Stimulated activated naive CD8-positive, alpha-beta T cell treated with anti-CD3 and anti-CD28 coated beads, Interleukin-15, Interleukin-2, amounts not matched to agents 100 U/mL and 50 U/mL, for 24 hours (primary cell): ENCODE measurements at places on chromosomes 6 and 20.

DNA sequence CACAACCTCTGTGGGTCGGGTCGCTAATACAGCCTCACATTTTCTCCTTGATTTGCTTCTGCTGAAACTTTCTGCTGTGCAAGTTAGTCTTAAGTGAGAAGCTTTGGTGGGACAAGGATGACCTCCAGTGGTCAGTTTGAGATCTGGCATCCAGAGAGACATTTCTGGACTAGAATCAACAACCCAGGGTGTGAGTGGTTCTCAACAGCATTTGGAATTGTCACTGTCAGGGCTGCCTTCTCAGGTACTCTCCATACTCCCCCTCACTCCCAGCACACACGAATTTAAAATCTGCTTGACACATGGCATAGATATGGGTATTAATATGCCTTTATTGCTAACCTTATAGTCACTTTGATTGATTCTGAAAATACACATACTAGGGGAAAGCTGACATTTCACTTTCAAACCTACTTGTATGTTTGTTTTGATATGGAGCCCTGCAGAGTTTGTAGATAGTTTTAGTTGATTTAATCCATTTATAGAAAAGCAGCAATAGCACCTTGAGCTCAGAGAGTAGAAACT is 13.2 kb downstream of the OTOR start:
- peak; percentile 31 for DNase-seq

DNA sequence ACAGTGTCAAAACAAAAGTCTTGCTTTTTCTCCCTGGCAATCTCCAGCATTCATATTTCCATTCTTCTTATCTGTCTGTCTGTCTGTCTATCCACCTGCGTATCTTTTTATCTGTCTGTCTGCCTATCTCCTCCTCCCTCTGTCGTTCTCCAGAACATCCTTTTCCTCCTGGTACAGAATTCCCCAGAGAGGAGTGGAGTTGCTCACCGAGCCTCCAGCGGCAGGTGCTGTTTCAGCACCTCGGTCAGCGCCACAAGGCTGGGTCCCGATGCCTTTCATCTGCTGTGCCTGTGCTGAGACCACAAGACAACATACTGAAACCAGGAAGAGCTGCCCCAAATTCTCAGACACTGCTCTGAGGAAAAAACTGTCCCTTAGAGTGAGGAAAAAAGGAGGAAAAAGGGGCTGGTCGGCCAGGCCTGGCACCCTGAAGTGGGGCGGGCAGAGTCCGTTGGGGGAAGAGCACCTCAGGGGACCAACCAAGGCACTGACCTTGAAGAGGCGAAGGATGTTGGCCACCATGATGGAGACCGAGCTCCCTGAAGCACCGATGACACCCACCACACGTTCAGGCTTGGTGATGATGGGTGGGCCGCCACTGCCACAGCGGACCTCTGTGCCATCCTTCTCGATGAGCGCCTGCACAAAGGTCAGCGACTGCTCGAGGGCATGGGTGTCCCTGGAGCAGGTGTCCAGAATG is 13.3 kb downstream of the GRM4 start:
- DNase-seq = peak; percentile 51

DNA sequence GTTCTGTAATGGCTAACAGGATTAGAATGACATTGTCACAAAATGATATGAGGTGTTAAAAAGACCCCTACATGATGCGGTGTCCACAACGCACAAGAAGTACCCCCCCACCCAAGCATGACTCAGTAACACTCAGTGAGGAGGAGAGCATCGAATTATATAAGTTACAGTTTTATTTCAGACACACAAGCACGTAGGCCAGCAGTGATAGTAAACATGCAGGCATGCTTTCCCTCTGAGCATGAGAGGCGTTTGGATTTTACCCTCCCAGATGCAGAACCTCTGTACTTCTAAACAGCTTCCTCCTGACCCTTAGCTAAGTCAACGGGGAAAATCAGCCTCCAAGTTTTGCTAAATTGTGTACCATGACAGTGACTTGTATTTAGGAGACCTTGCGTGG is 23.9 kb downstream of the GNAS start:
- no peak for DNase-seq

DNA sequence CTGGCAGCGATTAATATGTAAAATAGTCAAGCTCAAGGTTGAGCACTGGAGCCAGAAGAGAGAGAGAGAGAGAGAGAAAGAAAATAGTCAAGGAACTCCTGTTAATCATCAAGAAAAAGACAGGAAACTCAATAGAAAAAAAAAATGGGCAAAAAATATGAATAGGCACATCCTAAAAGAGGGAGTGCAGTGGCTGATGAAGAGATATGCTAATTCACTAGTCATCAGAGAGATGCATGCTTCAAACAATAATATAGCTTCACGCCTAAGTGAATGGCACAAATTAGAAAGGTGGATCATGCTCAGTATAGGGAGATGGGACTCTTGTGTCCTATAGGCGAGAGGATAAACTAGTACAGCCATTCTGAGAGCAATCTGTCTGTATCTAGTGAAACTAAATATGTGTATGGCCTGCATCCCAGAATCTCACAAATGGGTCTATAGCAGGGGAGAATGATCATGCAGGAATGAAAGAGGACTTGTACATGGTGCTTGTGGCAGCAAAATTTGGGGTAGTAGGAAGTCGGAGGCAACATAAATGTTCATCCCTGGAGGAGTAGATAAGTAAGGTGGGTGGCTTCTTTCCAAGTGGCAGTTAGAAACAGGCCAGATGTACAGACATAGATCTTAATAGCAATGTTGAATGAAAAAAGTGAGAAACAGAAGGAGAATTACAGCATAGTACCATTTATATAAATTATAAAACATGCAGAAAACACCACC is 176.8 kb downstream of the VEGFA start:
- no peak for DNase-seq

DNA sequence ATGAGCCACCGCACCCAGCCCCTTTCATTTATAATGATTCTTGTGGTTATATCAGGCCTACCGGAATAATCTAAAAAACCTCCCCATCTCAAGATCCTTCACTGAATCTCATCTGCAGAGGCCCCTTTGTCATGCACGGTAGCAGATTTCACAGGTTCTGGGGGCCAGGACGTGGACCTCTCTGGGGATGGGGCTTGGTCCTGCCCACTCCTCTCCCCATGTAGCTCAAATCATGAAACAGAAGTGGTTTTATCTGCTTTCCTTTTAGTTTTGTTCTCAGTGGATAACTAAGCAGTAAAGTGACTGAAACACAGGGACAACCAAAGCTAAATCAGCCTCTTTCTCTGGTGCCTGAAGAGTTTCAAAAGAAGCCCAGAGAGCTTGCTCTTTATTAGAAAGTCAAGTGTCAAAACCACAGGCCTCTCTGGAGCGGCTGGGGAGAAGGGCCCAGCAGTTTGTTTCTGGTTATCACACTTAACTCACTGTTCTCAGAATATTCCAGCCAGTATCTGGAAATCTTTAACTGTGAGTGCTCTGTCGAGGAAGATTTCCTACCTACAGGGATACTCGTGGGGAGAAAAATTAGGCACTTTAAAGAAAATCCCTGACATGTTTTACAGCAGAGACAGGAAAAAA is 60.6 kb upstream of the FAM184A start:
- no peak for DNase-seq

DNA sequence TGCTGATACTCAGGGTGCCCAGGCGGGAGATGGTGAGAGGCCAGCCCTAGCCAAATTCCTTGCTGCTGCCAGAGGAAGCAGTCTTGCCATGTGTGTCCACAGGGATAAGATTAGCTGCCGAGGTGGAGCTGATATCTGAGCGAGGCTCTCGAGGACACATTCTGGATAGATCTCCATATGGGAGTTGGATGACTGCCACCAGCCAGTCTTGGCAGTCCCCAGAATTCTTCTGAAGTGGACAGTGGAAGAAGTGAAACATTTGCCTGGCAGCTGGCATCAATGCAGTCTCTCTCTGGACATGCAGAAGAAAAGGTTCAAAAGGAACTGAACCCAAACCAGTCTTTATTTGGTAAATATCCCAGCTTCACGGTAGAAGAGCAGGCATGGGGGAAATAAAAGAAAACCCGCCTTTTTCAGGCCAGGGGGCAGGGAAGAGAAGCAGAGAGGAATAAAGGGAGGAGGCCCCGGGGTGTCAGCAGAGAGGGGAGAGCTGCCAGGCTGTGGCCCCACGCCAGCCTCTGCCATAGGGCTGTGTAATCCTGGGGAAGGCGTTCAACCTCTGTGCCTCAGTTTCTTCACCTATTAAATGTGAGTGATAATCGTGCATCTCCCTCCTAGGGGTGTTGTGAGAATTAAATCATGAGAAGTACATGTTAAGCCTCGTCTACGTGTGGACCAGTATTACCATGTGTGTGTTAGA is 3.7 kb upstream of the FUCA2 start:
- DNase-seq = no peak

GRCh38 chr20:46243707-46244628 is 64.3 kb downstream of the CDH22 start:
- no peak for DNase-seq

DNA sequence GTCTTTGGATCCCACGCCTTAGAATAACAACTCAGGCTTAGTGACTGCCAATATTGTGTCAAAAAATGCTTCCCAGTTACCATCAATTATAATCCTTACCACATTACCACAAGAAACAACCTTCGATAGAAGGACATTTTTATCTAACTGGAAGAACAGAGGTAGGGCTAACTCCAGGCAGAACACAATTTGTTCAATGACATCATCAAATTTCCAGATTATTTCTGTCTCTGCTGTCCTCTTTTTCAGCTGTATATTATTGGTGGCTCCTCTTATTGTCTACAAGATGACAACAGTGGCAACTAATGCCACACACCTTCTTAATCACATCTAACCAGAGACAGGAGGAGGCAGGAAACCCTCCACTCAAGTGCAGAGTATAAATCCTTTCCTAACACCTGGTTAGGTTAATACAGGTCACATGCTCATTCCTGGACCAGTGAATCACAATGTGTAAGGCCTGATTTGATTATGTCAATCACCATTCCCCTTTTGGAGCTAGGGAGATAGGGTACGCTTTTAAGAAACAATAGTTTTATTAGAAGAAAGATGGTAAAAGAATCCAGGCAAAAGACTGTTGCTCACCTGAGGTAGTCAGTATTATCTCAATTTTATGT is 18.0 kb downstream of the KHDC1L start:
- no peak for DNase-seq

GRCh38 chr6:166591961-166592520 is 5.6 kb upstream of the RAMACL start:
- no peak for DNase-seq

DNA sequence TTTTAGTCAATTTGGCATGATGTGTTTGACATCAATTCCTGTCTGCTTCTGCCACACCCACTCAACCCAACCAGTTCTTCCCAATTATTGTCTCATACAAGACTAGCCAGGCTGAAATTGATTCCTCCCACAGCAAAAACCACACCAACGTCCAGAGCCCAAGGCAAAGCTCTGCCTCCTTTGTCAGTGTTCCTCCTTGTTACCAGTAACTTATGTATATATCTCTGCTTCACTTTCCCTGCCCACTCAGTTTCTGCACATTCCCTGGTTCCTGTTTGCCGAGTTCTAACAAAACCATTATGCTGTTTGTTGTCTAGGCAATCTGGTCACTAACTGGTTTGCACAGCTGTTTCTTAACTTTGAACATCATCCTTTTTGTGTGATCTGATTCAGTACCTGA is 547.9 kb upstream of the PTCHD4 start:
- no peak for DNase-seq

DNA sequence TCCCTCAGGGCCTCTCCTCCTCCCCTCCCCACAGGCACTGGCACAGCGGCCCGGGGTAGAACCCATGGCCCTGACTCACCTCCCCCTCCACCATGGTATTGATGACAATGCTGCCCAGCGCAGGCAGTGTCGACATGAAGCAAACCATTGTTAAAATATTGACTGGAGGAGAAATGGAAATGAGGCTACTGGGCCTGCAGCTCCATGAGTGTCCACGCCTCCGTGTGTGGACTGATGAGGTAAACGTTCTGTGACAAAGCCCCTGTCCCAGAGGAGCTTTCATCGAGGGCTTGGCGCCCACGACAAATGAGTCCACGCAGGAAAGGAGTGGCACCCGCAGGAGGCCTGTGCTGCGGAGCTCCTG is 402.7 kb downstream of the TAF4 start:
- no peak for DNase-seq

DNA sequence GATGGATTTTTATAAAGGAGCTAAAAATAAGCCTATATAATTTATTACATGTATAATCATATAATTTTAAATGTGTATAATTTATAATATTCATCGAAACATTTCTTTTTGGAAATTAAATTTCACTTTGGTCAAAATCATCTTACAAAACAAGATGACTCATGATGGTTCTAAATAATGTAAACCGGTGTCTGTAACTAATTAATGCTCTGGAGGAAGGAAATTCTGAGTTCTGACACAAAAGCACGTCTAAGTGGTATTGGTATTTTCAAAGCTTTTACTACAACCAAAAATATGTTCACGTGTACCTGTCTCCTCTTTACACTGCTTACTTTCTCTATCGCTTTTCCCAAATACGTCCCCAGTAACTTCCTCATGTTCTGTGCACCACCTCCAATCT is 134.1 kb downstream of the MTHFD1L start:
- DNase-seq = no peak

DNA sequence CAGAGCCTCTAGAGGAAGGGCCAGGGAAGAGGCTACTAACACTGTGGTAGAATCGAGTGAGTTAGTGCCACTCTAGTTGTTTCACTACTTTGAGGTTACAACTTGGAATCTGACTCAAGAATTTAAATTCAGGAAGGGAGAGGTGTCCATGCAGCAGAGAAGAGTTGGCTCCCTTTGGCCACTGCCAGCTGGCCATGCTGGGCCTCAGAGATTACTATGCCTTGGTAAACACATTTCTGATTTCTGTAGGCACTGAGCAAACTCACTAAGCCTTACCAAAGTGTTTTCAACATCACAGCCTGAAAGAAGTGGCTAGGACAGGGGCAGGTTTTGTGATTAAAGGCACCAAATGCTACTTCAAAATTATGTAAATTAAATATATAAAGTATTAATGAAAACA is 61.9 kb downstream of the ZHX3 start:
- DNase-seq = no peak

DNA sequence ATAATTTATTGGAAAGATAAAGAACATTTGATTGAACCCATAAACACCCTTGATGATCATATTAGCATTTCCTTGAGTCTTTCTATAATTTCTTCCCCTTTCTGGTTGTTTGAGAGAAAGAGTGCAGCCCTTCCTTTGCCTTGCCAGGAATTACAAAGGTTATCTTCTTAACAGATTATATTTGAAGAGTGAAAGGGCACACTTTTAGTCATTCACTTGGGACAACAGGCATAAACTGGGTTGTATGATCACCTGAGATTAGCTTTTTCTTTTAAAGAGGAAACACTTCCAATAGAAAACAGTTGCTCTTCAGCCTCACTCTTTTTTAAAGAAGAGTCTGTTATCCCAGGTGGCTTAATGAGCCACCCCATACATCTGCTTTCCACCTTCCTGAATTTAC is 295.2 kb downstream of the PHF3 start:
- DNase-seq = no peak

DNA sequence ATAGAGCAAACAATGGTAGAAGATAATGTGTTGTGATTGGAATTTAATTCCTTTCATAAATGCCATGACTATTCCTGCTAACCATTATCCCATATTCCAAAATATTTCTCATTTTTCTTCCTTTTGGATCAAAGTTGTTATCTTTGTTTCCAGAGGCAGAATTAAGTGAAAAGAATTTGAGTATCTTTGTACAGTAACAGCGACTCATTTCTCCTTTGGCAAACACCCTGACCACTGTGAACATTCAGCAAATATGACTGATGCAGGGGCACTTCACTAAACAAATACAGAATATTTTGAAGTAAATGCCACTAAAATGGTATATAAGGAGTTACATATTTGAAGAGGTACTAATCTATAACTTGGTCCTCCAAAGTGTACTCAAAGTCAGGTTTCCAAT is 105.0 kb upstream of the LAMP5 start:
- no peak for DNase-seq

- DNase-seq = no peak
These were observed 51.8 kb downstream of the ABRACL start for GRCh38 chr6:139080255-139080920.
